Stimulated activated CD8-positive, alpha-beta memory T cell treated with anti-CD3 and anti-CD28 coated beads, Interleukin-4, amount 100 ng/mL, for 1 hour (primary cell): ENCODE measurements at places on chromosomes 4 and X.

- no peak for DNase-seq
Observed at GRCh38 chr4:150328496-150328895, 250.3 kb downstream of the DCLK2 start.

DNA sequence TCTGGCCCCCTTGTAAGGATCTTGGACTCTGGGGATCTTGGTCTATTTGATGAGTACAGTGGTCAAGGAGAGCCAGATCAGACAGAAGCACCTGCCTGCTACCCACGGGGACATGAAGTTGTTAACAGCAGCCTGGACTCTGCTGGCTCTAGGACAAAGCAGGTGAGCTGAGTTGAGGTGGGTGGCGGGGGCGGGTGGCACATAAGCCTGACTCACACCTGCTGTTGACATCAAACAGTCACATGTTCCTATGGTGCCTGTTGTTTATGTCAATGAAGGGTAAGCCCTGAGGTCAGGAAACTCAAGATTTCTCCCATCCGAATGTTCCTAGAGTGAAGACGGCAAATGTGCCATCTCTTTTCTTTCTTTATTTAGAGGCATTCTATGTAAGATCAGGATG, 50.1 kb upstream of the CLNK start:
- no peak for DNase-seq

DNA sequence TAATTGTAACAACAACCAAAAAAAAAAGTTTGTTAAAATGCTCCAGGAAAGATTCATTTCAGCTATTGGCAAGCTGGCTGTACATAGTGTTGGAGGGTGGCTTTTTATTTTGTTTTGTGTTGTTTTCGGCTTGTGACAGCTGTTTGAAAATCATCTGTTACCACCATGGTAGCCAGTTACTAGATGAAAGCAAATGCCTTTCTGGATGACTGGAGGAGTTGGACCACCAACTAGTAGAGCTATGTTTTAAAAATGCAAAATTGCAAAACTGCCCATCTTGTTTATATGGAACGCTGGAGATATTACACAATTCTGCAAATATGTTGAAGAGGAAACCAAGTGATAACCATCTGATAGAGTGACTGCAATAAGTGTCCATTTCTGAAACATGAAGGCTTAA, 53.2 kb upstream of the TNIP3 start:
- no peak for DNase-seq

GRCh38 chr4:153788413-153789276, at the start of gene SFRP2:
SFRP2 (minus strand) TSS chr4:153789083; CDS start chr4:153788835, 248 bp downstream.
- no peak for DNase-seq

DNA sequence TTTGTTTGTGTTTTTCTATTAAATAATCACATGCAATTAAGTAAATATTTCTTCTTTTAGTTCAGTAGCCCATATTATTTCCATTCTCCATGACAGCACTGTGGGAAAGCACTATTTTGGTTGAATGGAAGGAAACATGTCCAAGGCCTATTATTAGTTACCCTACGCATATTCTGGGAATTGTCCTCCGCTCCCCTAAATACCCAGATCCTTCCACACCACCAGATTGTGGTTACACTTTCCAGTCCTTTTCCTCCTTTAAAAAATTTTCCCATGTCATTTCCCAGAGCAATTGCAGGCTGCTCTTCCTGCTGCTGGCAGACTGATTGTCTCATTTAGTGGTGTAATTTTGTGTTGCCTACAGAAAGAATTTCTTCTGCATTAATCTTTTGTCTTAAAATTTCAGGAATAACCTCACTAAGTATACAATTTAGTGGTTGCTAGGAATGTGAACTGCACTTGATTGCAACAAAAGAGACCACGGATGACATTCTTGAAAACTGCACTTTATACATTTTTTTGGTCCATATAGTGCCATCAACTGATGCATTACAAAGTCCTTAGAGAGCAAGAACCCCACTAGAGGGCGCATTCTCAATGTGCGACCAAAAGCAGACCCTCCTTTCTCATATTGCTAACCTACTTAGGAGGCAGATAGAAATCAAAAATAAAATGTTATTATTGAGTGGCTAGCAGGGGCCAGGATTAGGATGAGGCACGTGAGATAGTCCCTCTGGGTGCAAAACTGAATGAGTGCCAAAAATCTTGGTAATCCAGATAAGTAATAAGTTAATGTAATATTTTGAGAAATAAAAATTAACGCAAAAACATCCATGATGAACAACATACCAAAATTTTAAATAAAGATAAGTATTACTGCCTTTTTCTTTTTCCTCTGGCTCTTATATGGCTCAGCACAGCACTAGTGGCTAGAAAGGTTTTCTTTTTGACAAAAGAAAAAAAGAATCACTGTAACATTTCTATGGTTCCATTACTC, 98.8 kb upstream of the IQCM start:
- no peak for DNase-seq

- DNase-seq: no peak
Observed at GRCh38 chr4:14693728-14694127, 308.6 kb upstream of the CPEB2 start.

DNA sequence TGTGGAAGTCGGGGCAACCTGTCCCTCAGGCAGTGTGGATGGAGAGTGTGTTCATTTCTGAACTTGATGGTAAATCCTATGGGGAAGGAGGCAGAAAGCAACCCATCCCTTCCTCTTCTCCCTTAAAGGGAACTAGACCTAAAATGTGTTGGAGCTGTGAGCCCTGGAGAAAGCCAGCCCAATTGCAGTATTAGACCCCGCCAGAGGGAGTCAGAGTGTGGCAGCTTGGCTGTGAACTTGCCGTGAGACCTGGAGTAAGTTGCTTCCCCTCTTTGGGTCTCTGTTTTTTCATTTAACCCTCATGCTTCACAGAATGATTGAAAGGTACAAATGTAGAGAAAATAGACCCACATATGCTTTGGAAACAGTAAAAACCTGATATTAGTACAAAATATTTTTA, 108.7 kb upstream of the PAK3 start:
- no peak for DNase-seq

GRCh38 chr4:85769009-85769408, 294.1 kb downstream of the ARHGAP24 start:
- DNase-seq: no peak

GRCh38 chrX:18146954-18147353, 73.7 kb downstream of the BEND2 start:
- DNase-seq: no peak

- no peak for DNase-seq
Observed at GRCh38 chrX:9690046-9690445, 75.6 kb downstream of the GPR143 start.

DNA sequence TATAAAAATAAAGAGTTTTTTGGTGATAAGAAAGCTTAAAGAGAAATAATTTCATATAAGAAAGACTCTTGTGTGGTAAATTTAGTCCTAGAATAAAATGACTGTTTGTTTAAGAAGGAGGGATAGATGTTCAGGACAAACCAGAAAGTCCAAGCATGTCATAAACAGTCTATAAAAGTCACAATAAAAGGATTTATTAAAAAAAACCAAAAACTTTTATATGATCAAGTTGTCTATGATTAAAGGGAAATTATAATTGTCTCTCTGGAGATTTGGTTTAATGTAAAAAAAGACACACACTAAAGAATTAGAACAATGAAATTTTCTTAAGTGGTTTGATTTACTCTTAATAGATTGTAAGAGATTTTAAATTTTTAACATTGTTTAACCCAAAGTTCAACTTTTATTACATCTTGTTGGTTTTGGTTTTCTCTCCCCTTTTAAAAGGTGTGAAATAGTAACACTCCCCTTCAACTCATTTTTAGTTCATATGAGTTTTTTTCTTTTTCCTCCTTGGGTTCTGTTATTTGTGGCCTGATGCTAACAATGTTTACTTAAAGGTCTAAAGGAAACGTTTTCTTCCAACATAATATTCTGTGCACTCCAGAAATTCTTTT, 89.7 kb downstream of the PDHA2 start:
- no peak for DNase-seq

GRCh38 chr4:88793475-88793874, 95.8 kb upstream of the NAP1L5 start:
- no peak for DNase-seq

DNA sequence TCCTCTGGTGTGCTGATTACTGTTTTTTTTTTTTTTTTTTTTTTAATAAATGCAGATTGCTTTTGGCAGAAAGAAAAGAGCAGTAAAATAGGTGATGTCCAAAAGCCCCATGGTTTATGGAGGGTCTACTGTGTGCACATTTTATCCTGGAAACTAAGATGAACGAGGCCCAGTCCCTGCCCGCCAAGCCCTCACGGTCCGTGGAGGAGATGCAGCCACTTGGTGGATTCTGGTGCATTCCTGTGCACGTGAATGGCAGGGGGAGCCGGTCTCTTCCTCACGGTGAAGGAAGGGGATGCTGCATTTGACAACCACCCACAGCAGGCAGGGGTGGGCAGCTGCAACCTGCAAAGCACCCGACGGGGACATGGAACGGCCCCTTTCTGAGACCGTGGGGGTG, 100.2 kb upstream of the AFAP1 start:
- DNase-seq: no peak

DNA sequence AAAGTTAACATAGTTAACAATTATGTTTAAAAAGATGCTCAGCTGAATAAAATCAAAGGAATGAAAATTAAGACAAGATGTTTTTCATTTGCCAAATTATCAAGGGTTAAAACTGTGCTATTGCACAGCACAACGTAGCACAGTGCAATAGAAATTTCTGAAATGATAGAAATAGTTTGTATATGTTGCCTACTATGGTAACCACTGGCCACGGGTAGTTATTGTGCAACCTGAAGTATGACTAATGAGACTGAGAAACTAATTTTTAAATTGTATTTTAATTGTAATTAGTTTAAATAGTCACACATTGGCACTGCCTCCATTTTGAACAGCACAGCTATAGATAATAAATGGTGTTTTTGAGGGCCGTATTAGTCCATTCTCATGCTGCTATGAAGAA, 343.1 kb upstream of the FAM241A start:
- DNase-seq: no peak

GRCh38 chr4:79897174-79897573, 175.9 kb downstream of the ANTXR2 start:
- DNase-seq: no peak

GRCh38 chrX:13837290-13837745, 20.4 kb upstream of the GPM6B start:
- DNase-seq: no peak

DNA sequence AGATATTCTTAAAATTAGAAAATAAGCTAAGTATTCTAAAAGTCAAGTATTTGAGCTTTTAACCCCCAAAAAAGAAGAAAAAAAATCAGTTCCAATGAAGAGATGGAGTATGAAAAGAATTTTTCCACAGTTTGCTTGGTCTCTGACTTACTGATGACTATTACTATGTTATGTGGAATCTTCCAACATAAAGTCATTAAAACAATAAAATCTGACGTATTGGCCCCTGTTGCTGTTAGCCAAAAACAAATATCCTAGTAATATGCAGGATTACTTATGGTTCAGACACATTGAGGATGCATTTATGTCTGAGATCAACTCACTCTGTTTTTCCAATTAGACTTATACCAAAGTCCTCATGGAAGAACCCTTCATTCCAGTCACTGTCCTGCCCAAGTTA, 517.2 kb upstream of the ADGRL3 start:
- no peak for DNase-seq

- no peak for DNase-seq
Observed at GRCh38 chr4:188435381-188435780, 296.1 kb downstream of the TRIML1 start.

DNA sequence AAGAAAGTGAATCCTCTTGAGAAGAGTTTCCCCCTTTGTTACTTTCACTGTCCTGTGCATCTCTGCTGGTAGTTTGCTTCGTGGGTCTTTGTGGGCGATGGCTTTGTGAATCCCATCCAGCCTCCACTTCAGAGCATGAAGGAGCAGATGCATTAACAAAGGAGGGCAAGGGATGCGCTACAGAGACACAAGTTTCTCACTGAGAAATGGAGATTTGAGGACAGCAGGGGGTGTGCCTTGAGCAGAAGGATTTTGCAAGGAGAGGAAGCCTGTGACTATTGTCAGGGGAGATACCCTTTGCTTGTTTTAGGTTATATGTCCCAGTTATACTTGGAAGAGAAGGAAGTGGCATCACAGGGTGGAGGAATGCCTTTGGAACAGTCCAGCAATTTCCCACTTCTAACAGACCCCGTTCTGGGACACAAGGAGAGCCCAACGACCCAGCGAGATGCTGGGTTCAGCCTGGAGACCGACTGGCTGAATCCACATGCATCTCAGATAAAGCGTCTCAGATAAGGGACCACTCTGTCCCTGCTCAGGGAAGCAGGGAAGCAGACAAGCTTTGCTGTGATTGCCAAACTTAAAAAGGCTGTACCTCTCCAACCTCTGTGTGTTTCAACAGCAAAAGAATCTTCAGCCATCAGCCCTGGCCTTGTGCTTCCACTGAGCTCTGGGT, 314.6 kb upstream of the GATB start:
- DNase-seq: no peak

DNA sequence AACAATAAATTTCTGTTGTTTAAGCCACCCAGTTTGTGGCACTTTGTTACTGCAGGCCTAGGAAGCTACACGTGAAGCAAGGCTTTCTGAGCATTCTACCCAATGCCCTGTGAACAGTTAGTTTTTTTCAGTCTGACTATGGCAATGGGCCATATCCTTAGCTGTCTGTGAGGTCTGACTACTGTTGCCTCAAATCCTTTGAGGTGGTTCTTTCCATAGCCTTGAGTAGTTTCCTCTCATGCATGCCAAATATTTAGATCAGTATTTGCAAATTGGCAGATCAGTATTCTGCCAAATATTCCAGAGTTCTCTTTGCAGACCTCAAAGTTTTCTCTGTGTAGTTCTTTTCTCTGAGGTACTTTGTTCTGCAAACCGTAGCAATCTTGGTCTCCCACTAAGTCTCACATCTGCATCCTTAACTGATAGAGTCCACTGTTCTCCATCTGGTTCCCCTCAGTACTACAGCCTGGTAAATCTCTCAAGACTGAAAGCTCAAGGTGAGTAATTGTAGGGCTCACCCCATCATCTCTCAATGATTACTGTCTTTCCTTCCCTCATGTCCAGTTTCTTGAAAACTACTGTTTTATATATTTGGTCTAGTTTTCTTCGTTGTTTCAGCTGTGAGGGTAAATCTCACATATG, 984.9 kb upstream of the INTU start:
- DNase-seq: no peak

GRCh38 chrX:64805683-64806082, 170.6 kb downstream of the ZC4H2 start:
- no peak for DNase-seq

DNA sequence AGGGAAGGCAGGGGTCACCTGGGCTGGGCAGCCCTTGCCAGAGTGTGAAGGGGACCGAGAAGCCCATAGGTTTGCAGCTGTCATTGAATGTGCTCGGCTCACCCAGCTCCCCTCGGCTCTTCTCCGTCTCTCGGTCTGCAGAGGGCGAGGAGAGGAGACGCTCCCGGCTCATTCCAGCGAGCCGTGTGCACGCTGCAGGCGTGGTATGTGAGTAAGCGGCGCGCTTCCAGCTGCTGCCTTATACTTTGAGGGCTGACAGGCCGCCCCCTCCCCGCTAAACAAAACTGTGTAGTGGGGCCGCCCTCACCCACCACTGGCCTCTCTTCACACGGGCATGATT, 23.0 kb upstream of the BCORL1 start:
- DNase-seq: no peak

- no peak for DNase-seq
Observed at GRCh38 chr4:40842725-40843423, 93.1 kb downstream of the NSUN7 start.

- DNase-seq: no peak
Observed at GRCh38 chr4:10715696-10716095, 31.1 kb upstream of the CLNK start.

GRCh38 chrX:42837747-42838146, 59.8 kb upstream of the PPP1R2C start:
- DNase-seq: no peak

GRCh38 chrX:106437407-106437806, 174.4 kb upstream of the RADX start:
- DNase-seq: no peak
